Right renal cortex interstitium (tissue), 3 donors: ENCODE measurements at places on chromosomes 11 and 22.

GRCh38 chr11:93822359-93822758 lies 28.1 kb downstream of the VSTM5 start:
- no peak for DNase-seq

DNA sequence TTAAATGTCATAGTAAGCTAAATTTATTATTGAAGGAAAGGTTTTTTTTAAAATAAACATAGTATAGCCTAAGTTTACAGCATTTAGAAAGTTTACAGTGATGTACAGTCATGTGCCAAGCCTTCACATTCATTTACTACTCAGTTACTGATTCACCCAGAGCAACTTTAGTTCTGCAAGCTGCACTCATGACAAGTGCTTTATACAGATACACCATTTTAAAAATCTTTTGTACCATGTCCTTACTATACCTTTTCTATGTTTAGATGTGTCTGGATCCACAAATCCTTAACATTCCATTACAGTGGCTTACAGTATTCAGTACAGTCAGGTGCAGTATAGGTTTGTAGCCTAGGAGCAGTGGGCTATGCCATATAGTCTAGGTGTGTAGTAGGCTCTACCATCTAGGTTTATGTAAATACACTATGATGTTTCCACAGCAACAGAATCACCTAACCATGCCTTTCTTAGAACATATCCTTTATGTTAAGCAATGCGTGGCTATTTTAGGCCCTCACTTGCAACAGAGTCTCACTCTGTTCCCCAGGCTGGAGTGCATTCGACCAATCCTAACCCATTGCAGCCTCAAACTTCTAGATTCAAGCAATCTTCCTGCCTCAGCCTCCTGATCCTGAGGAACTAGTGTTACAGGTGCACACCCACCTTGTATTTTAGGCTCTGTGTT lies 79.5 kb upstream of the SLC25A18 start:
- DNase-seq = no peak

- DNase-seq = no peak
Measured at GRCh38 chr11:134454146-134454690, 42.2 kb upstream of the B3GAT1 start.

DNA sequence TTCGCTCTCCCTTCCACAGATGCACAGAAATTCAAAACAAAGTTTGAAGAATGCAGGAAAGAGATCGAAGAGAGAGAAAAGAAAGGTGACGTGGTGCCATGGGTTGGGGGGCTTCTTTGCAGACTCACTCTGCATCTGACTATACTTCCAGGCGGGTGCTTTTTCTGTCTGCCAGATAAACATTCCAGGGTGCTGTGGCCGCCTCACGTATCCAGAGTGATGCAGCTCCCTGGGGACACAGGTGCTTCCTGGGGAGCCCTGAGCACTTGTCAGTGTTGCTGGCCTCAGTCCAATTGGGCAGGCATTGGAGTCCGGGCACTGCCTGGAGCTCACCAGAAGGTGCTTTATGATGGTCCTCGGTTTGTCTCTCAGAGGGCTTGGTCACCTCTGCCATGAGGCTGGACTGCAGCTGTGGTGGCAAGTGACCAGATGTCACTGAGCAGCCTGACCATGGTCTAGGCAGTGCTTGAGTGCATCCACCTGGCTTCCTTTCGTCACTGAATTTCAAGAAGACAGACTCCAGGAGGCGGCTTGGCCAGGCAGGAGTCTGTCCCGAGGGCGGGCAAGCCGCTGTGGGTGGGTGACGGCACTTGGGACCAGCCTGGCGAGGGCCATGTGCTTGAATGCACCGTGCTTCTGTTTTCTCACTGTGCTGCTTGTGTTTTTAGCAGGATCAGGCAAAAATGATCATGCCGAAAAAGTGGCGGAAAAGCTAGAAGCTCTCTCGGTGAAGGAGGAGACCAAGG lies 5.1 kb upstream of the ZDHHC8 start:
- DNase-seq = no peak

DNA sequence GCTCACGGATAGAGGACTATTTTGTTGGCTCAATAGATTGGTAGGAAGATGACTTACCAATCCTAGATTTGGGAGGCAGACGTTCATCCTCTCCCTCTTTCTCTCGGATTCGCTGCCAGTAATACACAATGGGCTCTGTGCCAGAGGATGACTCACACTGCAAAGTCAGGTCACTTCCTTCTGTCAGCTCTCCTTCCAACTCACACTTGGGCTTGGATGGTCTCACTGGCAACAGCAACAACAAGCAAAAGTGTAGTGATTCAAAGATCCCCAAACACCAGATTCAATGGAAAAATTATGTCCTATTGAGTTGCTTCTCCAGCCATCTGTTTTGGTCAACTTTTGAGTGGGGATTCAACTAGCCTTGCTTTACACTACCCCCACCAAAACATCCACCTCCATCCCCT lies 21.7 kb upstream of the HSPA8 start:
- no peak for DNase-seq

GRCh38 chr11:26719998-26720397 lies 1.9 kb downstream of the SLC5A12 start:
- no peak for DNase-seq

DNA sequence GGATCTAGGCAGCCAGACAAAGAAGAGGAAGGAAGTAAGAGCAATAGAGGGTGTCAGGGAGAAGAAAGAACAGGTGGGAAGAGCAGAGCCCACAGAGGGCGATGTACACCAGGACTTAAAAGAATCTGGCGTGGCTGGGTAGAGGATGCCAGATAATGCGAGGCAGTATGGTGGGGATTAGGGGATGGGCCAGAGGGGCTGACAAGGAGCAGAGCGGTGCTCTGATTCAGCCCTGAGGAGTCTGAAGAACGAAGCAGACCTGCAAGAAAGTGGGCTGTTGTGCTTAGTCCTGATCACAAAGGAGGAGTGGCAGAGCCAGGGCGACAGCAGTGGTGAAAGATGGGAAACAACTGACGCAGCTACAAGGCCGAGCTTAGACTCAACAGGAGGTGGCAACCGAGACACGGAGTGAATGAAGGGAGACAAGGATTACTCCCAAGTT lies 163.7 kb downstream of the LARGE1 start:
- no peak for DNase-seq

DNA sequence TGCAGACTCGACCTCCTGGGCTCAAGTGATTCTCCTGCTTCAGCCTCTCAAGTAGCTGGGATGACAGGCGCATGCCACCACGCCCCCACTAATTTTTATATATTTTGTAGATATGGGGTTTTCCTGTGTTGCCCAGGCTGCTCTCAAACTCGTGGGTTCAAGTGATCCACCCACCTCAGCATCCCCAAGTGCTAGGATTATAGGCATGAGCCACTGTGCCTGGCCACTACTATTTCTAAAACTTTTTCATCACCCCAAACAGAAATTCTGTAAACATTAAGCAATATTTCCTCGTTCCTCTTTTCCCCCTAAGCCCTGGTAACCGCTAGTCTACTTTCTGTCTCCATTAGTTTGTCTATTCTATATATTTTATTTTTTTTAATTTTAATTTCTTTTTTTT lies 9.0 kb upstream of the ATG16L2 start:
- no peak for DNase-seq

DNA sequence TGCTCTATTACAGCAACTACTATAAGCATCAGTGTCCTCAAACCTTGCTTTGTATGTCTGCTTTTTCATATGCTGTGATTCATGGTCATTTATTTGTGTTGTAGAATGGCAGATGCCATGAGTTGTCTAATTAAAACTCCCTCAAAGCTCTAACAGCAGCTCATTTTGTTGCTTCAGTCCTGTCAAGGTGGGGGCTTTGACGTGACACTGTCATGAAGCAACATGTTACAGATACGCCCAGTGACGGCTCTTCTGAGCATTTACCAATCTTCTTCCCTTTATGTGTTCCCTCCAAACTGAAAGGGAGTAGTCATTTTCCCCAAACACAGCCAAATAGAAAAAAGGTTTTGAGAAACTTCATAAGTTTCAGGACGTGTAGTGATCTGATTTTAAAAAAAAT lies 106.7 kb downstream of the DBX1 start:
- DNase-seq = no peak

DNA sequence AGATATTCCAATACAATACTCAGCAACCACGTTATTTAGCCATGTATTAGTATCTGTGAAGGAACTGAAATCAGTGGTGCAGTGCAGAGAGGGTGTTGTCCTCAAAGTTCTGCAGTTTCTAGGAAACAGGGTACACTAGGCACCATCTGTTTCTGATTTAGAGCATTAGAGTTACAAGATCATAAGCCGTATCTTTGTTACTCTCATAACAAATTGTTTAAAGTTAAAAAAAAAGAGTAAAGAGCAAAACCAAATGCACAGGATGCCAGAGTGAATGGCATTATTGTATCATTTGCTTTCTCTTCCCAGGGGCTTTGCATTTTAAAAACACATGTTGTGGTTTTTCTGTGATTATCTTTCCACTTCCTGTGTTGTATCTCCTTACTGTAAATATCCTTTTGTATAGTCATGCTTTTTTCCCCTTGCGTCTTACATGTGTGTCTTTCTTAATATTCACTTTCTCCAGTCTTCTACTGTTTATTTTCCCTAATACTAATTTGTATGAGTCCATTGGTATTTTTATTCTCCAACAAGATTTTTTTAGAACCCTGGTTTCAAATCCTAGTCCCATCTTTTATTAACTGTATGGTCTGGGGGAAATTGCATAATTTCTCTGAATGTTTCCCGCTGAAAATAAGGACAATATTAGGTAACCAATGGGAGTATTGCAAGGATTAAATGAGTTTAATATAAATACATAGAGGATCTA lies 15.2 kb upstream of the NUP160 start:
- no peak for DNase-seq

GRCh38 chr11:59692915-59693314 lies 20.7 kb downstream of the OR10V1 start:
- DNase-seq = no peak

DNA sequence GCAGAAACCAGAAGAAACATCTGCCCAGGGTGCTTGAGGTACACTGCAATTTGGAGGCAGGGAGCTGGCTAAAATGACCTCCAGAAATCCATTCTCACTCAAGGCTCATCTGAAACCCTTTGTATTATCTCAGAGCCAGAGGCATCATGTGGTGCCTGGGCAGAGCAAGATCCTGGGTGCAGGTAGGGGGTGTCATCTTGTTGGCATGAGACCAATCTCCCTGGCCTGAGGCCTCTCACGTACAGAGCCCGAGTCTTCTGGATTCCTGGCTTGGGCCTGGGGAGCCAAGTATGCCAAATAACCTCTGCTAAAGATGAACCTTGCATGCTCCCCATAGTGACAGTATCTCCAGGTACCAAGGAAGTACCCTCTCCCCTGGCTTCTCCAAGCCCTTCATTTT lies 2.4 kb downstream of the LMO1 start:
- no peak for DNase-seq

GRCh38 chr11:32188785-32189184 lies 97.9 kb downstream of the RCN1 start:
- DNase-seq = no peak

DNA sequence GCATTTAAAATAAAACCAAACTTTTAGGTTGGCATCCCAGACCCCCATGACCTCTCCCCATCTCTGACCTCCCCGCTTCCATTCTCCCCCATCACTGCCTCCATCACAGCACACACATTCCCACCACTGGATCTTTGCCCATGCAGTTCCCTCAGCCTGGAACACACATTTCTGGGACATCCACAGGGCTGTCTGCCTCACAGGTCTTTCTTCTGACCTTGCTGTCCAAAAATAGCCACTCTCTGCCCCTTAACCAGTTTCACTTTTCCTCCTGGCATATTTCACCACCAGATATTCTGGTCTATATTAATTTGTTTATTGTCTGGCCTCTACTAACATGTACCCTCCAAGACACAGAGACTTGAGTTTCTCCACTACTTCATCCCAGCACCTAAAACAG lies 75.2 kb upstream of the PRDM11 start:
- DNase-seq = no peak

GRCh38 chr11:4658629-4659445 lies 15.1 kb downstream of the OR51E1 start:
- no peak for DNase-seq

GRCh38 chr22:31828739-31829138 lies 74.9 kb downstream of the DEPDC5 start:
- DNase-seq = no peak

DNA sequence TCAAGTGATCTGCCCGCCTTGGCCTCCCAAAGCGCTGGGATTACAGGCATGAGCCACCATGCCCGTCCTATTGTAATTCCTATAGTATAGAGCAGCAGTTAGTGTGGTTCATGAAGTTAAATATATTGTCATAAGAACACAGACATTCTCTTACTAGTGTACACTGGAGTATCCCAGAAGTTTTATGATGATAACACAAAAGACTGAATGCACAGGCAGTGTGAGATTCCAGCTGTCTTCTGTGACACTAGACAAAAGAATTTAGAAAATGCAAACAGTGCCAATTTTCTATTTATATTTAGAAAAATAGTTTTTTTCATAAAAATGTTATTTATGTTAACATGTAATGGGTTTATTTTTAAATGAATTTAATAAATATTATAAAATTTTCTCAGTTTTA lies 39.4 kb upstream of the RBX1 start:
- DNase-seq = no peak

- DNase-seq = no peak
Measured at GRCh38 chr11:77379253-77379652, 77.8 kb upstream of the GDPD4 start.

DNA sequence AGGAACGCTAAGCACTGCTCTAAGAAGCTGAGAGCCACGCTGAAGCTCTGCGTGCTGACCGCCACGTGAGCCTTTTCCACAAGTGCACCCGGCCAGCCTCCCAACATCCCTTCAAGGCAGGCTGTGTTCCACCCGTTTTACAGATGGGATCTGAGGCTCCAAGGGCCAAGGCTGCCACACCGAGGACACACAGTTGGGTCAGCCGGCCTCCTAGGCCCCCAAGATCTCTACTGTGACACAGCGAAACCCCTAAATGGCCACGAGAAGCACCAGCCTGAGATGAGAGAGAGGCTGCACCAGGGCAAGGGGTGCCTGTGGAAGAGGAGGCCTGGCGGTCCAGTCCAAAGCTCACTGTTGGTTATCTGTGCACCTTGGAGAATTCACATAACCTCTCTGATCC lies 11.8 kb upstream of the CD5 start:
- no peak for DNase-seq

- no peak for DNase-seq
Measured at GRCh38 chr11:1953489-1954266, 6.5 kb downstream of the MRPL23 start.

DNA sequence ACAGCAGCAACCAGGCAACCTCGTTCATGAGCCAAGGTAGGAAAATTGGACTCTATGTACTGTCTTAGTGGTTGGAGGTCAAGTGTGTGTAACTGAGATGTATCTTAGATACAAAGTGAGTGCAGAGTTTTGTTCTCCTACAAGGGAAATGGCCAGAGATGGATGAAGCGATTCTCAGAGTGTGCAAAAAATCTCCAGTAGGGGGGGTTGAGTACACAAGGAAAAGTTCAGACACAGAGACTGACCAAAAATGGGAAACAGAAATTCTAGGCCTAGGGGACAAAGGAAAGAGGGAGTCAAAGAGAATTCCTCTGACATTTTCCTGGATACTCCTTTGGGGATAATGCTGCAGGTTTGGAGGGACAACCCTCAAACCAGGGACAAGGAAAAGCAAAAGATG lies 38.2 kb upstream of the OR5AK2 start:
- DNase-seq = no peak

- DNase-seq = no peak
Measured at GRCh38 chr11:12973528-12974181, 35.5 kb upstream of the RASSF10 start.
